ENCODE measurements at places on chromosomes 7 and 10.

GRCh38 chr7:25951414-25952260, 200.4 kb upstream of the NFE2L3 start:
- no peak for DNase-seq

- no peak for DNase-seq
Observed at GRCh38 chr7:107408349-107408748, 61.5 kb upstream of the GPR22 start.

- no peak for DNase-seq
Observed at GRCh38 chr10:102515724-102516123, 12.0 kb downstream of the SUFU start.

- DNase-seq = peak; percentile 42
Observed at GRCh38 chr7:77393261-77393660, 22.9 kb downstream of the GSAP start.

- DNase-seq = no peak
Observed at GRCh38 chr7:55538538-55538937, 33.8 kb downstream of the VOPP1 start.

GRCh38 chr7:75878312-75878768, 494 bp upstream of the RHBDD2 start:
- DNase-seq = no peak

DNA sequence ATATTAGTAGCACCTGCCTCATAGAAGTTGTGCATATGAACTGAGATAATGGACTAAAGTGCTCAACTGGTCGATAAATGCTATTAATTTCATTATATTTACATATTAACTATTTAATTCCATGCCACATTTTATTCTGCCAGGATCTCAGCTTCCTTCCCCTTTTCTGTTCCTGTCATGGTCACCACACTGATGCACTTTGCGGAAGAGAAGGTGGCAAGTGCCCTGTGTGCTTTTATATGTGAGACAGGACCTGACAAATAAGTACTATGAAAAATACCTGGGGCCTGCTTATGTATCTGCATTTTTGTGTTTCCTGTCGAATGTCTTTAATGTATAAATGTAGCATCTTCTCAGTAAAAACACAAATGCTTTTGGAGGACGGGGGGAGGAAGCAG, 12.2 kb downstream of the ATP6V0E2 start:
- DNase-seq = no peak

GRCh38 chr7:156232931-156233705, 407.5 kb upstream of the RNF32 start:
- DNase-seq = no peak

DNA sequence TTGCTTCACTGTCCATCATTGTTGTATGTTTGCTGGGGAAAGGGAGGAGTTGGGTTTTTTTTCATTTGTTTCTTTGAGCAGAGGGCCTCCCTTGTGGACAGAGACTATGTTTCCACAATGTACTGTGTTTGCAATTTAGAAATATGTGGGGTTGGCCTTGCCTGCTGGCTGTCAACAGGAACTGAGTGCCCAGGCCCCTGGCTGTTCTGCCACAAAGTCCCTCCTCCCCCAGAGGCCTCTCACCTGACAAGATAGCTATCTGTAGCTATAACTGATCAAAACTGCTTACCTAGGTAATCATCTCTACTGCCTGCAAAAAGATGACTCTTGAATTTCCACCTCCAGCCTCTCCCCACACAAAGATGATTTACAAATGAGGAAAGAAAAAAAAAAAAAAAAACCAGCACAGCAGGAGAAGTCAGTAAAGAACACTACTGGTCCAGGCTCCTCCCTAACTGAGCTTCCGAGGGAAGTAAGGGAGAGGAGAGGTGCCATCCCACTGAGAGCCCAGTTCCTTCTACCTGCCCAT, 121.8 kb downstream of the SGMS1 start:
- DNase-seq = no peak

Data from stimulated activated CD4-positive, alpha-beta T cell treated with anti-CD3 and anti-CD28 coated beads, Interleukin-12 subunit alpha, Interleukin-12 subunit beta, amount 100 ng/mL, for 48 hours (primary cell).